T-helper 17 cell (primary cell): ENCODE measurements at places on chromosomes 5 and 9. TPM values are rescaled to one million over a fixed set of nuclear protein-coding genes. Genes with fewer than 3 reads are reported as not detected.

Gene TJP2
- total RNA-seq: 21.1 TPM

Gene PHYHD1
- total RNA-seq: 0.45 TPM

DNA sequence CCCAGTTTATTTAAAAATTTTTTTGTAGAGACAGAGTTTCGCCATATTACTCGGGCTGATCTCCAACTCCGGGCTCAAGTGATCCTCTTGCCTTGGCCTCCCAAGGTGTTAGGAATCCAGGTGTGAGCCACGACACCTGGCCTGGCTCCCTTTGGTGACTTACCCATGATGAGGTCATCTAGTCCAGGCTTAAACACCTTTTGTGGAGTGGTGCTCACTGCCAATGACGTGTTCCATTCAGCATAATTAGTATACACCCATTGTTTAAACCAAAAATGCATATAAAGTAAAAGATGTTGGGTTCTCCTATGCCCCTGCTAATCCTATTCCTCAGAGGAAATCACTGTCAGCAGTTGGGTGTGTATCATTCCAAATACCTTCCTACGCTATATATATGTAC lies 91.0 kb downstream of the HSPA4 start:
- DNase-seq: no peak

GRCh38 chr5:103362211-103362610 lies 103.6 kb downstream of the MACIR start:
- no peak for DNase-seq

- DNase-seq: no peak
Observed at GRCh38 chr9:22056402-22056801, 47.3 kb upstream of the CDKN2B start.

GRCh38 chr9:70315389-70315788 lies 56.6 kb downstream of the SMC5 start:
- no peak for DNase-seq
